ENCODE measurements at places on chromosomes 2 and 18.

GRCh38 chr2:45316576-45317338 lies 294.3 kb downstream of the SRBD1 start:
- no peak for DNase-seq

DNA sequence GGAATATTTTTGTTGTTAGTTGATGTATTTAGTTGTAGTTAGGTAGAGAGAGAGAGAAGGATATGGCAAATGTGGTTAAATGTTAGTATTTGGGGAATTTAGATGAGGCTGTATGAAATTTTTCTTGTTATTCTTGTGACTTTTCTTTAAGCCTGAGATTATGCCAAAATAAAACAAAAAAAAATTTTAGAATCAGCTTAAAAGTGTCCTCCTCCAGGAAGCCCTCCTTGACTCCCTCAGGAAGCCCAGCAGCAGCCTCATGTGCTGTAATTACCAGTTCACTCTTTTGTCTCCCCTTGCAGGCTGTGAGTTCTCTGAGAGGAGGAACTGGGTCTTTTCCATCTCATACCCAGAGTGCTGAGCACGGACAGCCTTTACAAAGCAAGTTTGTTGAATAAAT lies 243.5 kb downstream of the TFCP2L1 start:
- DNase-seq: no peak

DNA sequence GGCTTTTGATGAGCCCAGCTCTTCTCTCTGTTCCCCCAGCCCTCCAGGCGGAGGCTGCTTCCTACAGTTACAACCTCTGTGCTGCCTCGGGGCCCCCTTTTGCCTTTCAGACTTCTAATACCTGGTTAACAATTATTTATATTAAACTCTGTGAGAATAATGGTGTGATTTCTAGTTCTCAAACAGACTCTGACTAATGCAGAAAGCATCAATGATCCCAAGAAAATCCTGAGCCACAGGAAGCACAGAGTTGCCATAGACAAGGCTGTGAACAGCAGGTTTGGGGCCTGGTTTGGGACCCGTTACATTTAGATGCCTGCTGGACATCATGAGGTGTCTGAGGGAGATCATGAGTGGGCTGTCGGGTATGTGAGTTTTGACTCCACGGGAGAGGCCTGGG lies 37.4 kb upstream of the MYO3B start:
- no peak for DNase-seq

DNA sequence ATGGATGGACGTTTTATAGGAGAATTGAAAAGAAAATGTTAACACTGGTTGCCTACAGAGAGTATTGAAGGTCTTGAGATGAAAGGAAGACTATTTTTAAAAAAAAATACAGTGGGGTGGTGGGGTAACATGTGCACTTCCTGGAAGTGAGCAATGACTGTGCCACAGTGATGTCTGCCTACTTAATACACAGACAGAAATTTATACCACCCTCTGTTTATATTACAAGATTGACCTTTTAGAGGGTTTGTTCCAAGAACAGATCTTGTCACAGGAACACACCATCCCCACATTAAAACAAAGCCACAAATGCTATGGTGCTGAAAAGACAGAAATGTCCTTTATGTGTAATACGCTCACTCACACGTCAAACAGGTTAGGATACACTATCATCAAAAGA lies 87.6 kb downstream of the THADA start:
- DNase-seq: no peak

GRCh38 chr2:204972161-204972560 lies 426.9 kb downstream of the PARD3B start:
- no peak for DNase-seq

- DNase-seq: no peak
Observed at GRCh38 chr2:118710481-118710880, 137.0 kb downstream of the EN1 start.

GRCh38 chr2:27177441-27178351 lies 28.9 kb downstream of the TCF23 start:
- DNase-seq: no peak

DNA sequence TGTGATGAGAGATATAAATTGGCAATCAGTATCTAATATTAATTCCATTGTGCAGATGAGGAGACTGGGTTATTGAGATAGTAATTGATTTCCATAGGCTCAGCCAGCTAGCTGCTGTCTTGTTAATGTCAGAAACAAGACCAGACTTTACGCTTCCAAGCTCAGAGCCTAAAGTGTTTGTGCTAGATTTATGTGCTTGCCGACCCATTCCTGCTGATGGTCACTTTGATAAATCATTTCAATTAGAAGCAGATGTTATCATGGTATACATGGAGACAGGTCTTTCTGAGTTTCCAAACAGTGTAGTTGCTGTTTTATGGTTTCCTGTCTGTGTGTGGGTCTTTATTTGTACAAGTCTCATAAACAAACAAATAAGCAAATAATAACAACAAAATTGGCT lies 92.8 kb downstream of the AQP4 start:
- no peak for DNase-seq

DNA sequence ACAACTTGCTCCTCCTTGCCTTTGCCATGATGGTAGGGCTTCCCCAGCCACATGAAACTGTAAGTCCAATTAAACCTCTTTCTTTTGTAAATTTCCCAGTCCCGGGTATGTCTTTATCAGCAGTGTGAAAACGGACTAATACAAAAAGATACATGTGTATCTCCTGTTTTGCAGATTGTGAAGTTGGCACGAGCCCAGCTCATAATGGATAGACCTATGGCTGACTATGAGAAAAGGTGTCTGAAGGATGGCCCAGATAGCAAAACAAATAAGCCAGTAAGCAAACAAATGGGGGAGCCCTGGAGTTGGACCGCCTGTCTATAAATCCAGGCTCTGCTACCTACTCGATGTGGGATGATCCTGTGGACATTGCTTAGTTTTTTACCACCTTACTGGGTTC lies 15.5 kb upstream of the PRKCE start:
- no peak for DNase-seq

- no peak for DNase-seq
Observed at GRCh38 chr2:165436559-165436958, 32.9 kb upstream of the CSRNP3 start.

DNA sequence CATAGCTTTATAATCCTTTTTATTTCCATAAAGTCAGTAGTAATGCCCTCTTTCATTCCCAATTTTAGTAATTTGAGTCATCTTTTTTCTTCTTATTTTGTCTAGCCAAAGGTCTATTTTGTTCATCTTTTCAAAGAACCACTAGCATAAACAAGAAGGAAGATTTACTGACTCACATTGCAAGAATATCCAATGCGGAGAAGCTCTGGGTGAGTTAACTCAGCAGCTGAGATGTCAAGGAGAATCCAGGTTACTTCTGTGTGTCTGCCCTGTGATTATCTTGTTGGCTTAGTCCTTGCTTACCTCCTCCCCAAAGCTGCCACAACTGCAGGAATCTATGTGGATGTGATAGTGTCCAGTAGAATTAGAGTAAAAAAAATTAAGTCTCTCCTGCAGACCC lies 311.4 kb upstream of the NCKAP5 start:
- no peak for DNase-seq

GRCh38 chr2:212548455-212548819 lies 9.8 kb upstream of the ERBB4 start:
- no peak for DNase-seq

GRCh38 chr2:147603447-147603846 lies 241.4 kb upstream of the ACVR2A start:
- no peak for DNase-seq

DNA sequence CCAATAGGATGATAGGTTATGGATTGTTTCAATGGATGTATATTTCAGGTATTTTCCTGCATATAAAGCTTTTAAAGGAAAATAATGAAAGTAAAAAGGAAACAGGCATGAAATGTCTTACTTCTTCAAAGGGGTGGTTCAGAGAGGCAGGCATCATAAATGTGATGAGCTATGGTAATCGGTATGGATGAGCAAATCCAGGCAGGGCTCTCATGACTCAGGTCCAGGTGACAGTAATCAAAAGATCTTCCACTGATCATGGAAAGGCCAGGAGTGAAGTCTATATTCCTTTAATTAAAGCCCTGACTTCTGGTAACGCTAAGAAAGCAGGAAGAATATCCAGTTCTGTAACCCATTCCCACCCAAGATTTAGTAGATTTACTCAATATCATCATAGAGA lies 48.7 kb upstream of the RGPD4 start:
- DNase-seq: no peak

GRCh38 chr18:13501891-13502290 lies 224.5 kb downstream of the FAM210A start:
- DNase-seq: no peak

- no peak for DNase-seq
Observed at GRCh38 chr2:173347305-173348168, 7.1 kb upstream of the CDCA7 start.

DNA sequence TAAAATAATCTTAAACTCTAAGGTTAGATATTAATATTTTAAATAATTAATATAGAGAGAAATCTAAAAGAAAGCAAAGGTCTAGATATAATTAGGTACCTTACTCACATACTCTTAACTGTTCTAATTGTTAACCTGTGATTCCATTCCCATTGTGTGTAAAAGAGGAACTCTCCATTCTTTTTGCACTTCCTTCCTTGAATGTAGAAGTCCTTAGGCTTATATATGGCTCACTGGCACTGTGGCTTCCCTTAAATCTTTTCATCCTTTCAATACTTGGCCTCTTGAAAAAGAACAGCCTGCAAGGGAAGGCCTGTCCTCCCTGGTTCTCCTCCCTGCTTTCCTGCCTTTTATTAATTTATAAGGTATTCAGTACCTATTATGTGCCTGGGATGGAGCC lies 182.8 kb upstream of the FOSL2 start:
- no peak for DNase-seq

DNA sequence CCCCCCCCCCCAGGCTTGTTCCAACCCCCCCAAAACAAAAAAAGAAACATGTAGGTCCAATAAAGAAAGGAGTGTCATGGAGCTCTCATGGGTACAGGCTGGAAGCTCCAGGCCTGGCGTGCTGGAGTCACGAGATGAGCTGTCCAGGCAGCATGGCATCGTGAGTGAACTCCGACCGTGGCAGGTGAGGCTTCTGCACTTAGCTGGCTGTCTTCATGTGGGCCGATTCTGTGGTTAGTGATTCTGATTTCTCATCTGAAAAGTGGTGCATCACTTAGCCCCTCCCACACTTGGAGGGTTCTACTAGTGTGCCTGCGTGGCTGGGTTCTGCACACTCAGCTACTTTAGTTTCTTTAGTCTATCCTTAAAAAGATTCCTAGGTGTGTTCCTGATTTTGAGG lies 126.4 kb upstream of the MGAT5 start:
- peak; percentile 11 for DNase-seq

GRCh38 chr2:168624028-168624427 lies 168.0 kb downstream of the CERS6 start:
- DNase-seq: no peak

GRCh38 chr2:171482877-171483276 lies 39.4 kb upstream of the CYBRD1 start:
- no peak for DNase-seq

DNA sequence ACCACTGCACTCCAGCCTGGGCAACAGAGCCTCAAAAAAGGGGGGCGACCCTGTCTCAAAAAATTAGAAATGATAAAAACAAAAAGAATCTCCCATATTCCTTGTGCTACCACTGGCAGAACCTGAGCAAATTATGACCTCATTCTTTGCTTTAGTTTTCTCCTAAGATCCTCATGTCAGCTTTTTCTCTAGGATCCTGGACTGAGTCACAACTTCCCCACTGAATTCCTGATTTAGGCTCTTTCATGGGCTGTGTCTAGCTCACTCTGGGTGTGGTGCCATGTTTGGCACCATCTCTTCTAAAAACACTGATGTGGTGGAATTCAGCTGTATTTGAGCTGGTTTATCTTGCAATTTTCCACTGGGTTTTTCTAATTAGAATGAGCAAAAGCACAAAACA lies 37.1 kb downstream of the EXOC6B start:
- DNase-seq: no peak

GRCh38 chr2:16247326-16248122 lies 307.2 kb downstream of the MYCN start:
- DNase-seq: no peak
